Right lung (tissue), 10 donors: ENCODE measurements at places on chromosomes 1 and 21. TPM values are rescaled to one million over a fixed set of nuclear protein-coding genes. Genes with fewer than 3 reads are reported as not detected.

DNA sequence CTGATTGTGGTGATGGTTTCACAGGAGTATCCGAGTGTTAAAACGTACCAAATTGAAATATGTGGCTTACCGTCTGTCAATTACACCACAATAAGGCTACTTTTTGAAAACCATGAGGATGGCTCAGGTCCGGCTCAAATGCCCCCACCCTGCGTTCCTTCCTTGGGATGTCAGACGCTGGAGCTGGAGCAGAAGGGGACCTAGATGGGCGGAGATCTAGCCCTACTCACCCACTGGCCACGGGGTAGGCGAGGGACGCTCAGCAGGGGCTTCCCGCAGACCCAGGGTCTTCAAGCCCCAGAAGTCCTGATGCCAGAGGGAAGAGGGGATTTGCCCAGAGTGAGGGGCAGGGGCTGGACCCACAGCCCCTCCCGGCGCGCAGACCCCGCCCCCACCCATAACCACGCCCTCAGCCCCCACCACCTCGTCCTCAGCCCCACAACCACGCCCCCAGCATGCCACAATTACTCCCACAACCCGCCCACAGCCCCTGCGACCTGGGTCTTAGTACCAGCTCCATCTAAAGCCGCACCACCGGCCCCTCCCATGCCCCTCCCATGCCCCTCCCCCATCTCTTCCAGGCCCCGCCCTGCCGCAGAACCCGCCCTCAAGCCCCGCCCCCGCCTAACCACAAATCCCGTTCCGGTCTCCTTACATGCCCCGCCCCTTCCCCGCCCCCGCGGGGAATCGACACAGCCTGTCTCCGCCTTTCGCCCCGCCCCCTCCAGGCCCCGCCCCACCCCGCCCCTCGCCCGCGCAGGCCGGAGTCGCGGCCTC, at the start of gene LRRC3:
LRRC3 (plus strand) TSS at position 764 of the 777 bp plus-strand sequence. CDS start 1,135 bp downstream, outside the sequence.
- peak; percentile 65 for DNase-seq

DNA sequence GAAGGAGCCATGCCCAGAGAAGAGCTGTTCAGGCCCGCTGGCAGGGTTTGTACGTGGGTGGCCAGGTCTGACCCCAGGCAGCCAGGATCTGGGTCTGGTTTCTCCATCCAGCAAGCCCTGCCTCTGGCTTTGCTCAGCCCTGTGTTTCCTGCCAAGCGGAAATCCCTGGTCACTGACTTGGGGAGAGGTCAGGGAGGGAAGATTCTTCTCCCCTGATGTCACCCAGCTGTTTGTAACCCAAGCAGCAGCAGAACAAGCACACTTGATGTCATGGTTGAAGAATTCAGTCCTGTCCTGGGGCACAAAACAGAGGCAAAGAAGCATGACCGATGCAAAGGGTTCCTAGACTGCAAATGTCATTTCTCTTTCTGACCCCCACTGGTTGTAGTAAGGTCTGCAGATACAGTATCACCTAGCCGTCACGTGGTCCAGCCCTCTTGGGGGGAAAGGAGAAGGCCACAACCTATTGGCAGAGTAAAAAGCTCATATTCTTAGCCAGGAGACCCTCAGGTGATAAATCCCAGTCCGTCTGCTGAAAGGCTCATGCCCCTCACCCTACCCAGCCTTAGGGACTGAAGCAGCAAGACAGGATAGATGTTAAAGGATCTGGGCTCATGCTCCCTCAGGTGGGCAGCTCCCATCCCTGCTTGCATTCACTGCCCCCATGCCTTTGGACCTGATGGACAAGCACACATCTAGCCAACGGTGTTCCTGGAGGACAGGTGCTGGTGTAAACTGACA, 120.9 kb downstream of the SYT2 start:
- DNase-seq = peak; percentile 86

DNA sequence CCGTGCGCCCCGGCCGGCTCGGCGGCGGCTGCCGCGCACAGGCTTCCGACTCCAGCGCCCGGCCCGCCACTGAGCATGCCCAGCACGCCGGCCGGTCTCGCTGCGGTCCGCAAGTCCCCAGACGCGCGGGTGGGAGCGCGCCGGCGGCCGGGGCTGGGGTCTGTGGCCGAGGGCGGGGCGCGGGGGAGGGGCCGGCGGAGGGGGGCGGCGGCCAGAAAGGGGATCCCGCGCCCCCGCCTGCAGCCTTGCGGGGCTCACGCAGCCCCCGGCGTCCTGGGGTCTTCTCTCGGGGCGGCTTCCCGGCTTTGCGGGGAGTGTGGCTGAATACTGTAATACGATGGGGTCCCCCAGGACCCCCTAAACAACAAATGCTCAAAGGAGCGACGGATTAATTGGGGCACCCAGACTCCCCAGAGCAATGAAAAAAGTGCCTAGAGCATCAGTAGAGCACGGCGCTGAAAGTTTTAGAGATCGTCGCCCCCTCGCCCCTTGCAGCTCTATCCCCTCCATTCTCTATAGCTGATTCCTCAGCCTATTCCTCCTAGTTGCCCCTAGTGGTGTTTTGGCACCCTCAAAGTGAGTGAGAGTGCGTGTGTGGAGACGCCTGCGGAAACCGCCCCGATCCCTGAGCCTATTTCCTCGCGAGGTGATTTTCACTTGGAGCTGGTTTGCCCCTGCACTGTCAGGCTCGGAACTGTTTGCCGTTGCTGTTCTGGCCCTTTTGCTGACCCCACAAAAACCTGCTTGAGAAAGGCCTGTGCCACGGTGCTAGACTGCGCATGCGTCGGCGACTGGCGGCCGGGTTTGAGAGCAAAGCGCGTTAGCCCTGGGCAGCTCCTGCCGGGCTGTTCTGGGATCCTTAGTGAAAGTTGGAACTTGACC, at the start of gene VAV3:
VAV3 (minus strand) TSS at position 71 of the 882 bp plus-strand sequence. CDS start 311 bp downstream, outside the sequence.
- peak; percentile 79 for DNase-seq

- DNase-seq = no peak
Measured at GRCh38 chr1:18118491-18118890, 10.9 kb downstream of the IGSF21 start.

DNA sequence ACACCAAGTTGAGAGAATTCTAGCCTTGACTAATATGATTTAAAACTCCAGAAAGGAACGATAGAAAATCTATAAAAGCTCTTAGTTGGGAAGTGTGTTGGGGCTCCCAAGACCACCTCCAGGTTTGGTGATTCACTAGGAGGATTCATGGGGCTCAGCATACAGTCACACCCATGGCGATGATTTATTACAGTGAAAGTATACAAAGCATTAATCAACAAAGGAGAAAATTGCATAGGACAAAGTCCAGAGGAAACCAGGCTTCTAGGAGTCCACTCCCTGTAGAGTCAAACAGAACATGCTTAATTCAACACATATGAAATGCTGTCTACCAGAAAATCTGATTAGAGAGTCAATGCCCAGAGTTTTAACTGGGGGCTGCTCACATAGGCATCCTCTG, 4.8 kb downstream of the CDCA8 start:
- no peak for DNase-seq

GRCh38 chr1:156193208-156193487, 756 bp upstream of the SLC25A44 start:
- no peak for DNase-seq

GRCh38 chr21:44492567-44493385, 37.5 kb downstream of the LRRC3 start:
- no peak for DNase-seq

DNA sequence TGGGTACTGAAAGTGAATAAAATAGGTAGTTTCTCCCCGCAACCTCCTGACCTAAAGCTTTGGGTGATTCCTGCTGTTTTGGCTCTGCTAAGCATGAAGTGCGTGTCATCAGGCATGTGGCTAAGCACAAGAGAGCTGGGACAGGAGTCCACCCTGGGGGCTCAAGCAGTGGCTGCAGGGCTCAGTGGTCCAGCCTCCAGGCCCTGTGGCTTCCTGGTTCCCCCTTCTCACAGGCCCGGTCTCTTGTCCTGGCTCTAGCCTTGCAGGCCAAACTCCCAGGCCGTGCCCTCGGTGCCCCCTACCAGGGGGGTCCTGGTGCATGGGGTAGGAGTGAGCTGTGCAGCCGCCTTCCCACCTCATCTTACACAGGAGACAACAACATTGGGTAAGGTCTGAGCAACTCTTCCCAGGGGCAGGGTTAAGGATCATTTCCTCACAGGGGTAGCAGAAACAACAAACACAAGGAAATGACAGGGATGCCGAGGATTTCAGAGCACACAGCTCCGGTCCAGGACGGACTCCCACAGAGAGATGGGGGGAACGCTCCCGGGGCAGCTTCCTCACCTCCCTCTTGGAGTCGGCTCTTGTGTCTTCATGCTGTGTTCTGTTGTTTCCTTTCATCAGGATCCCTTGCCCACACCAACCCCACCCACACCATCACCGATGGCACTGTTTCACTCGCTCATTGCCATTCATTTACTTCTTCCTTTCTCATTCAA, 19.8 kb upstream of the SLC2A1 start:
- no peak for DNase-seq

- DNase-seq = no peak
Measured at GRCh38 chr1:210779269-210779668, 354.7 kb downstream of the KCNH1 start.

GRCh38 chr1:84269306-84269705, 32.2 kb upstream of the SAMD13 start:
- DNase-seq = no peak

DNA sequence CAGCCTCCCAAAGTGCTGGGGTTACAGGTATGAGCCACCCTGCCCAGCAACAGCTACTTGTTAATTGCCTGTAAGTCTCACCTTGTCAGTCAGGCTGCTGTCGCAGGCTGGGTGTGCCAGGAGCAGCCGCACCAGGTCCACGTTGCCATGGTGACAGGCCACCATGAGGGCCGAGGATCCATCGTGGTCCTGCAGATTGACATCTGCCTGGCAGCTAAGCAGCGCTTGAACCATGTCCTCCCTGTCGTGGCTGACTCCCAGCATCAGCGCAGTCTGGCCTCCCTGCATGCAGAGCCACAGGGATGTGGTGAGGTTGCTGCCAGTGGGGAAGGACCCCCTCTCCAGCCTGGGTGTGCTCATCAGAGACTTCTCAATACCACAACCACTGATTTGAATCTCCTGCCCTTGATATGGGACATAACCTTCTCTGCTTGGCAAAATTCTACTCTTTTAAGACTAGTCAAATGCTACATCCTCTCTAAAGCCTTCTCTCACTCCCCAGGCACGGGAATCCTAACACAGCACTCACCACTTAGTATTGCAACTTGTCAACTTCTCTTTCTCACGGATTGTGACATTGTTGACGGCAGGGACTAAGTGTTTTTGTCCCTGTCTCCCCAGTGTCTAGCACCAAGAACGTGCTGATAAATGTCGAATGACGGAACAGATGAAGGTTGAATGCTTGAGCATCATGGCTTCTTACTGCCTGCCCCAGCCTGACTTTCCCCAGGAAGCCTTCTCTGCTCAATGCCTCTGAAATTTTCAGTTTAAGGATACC, 52.9 kb downstream of the L1TD1 start:
- DNase-seq = no peak

DNA sequence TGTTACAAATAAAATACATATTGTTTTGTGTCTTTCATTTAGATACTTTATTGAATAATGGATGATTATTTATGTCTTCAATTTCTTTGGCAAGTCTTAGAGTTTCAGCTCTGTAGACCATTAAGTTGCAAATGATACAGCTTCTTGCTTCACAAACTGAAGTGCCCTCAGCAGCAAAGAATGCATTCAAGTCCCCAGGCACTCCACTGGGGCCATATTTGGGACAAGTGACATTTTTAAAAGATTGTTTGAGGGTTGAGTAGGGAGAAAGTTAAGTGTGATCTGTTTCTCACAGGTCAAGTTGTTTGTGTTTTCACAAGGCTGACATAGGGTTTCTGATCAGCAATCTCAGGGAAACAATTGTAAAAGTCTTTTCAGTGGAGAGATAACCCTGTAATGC, 400.7 kb downstream of the PLA2G4A start:
- no peak for DNase-seq

DNA sequence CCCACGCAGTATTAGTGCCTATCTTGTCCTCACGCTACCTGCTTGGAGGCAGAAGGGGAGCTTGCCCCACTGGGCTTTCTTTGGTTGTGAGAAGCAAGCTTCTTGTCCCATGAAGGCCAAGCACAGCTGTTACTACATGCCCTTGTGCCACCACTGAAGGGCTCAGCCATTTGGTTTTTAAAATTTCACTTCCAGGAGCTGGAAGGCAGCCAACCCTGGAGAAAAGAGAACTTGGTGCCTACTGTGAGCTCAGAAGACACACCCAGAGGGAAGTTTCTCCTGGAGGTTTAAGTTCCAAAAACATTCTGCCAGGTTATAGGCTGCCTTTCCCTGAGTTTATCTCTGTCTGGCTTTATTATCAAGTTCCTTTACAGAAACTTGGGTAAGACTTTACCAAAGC, 187.4 kb downstream of the SLC35F3 start:
- DNase-seq = no peak

DNA sequence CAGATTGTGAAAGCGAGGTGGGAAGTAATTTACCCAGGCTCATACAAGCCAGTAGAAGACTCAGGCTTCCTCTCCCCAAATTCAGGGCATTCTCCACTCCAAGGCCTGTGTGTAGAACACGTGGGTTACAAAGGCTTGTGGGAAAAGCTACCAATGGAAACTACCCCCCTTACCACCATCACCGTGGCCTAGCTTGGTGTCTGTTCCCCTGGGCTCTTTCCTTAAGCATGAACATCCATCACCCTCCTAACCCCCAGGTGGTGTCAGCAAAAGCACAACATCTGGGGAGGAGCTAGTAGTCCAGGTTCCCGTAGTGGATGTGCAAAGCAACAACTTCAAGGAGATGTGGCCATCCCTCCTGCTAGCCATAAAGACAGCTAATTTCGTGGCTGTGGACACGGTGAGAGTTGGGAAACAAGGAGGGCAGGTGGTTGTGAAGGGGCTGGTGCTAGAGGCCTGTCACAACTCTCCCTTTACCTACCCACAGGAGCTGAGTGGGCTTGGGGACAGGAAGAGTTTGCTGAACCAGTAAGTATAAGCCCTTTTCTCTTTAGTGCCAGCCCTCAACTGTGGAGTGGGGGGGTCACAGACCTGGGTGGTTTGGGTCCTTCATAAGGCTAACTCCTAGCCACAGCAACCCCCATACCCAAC, 701 bp upstream of the MUTYH start:
- no peak for DNase-seq

GRCh38 chr1:28126783-28127490, 38.5 kb upstream of the EYA3 start:
- DNase-seq = no peak

DNA sequence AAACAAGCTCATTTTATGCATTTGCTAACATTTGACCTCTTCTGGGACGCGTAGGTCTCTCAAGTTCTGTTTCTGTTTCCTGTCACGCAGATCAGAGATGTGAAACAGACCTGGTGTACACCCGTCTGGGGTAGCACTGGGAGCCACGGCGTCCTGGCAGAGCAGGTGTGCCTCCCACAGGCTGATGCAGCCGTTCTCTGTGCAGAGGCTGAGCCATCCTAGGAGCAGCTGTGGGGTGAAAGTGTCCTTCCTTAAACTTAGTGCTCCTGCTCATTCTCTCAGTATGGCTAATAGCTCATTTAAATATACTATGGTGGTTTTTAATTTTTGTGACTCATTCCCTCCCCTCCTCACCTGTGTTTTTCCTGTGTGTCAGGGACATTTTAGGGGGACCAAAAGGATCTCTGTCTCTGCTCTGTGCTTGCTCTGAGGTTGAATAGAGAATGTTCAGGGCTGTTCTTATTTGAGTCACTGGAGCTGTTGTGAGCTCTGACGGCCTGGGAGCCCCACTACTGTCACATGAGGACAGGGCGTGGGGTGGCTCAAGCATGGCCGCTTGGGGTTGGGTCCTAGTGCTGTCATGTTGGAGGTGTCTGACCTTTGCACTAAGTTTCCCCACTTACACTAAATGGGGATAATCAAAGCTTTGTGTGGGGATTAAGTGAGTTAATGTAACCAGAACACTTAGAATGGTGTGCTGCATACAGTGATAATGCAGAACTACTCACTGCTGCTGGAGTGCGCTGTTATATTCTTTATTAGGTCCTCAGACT, 43.0 kb downstream of the GALNT2 start:
- DNase-seq = no peak

AKIRIN1 gene
- polyA plus RNA-seq = 52.7 TPM

LYPD8 gene
- not detected for polyA plus RNA-seq

S100A3 gene
- not detected for polyA plus RNA-seq

ATP1A4 gene
- polyA plus RNA-seq = 0.15 TPM

S100B gene
- polyA plus RNA-seq = 3.0 TPM
